Ovary (tissue), 10 donors: ENCODE measurements at places on chromosomes 13 and 19. TPM values are rescaled to one million over a fixed set of nuclear protein-coding genes. Genes with fewer than 3 reads are reported as not detected.
A peak's percentile ranks its signal among the peaks of the same experiment; 100 is the strongest.

Gene ADGRE3
- total RNA-seq: not detected

Gene LRRC4B
- 7.9 TPM for total RNA-seq

Gene PRKCG
- not detected for total RNA-seq

Gene ZNF541
- 2.3 TPM for total RNA-seq

Gene TMEM205
- 138 TPM for total RNA-seq

- peak; percentile 78 for DNase-seq
Measured at GRCh38 chr19:10010247-10010691, at the start of gene COL5A3. Gene COL5A3, minus strand, starts transcription at chr19:10010504. Its CDS starts 119 bp downstream, at chr19:10010385.

GRCh38 chr19:19119325-19120237, 18.7 kb downstream of the TMEM161A start:
- no peak for DNase-seq

- no peak for DNase-seq
Measured at GRCh38 chr13:38385153-38385891, 35.7 kb downstream of the UFM1 start.

- no peak for DNase-seq
Measured at GRCh38 chr13:112624602-112625430, 36.9 kb upstream of the TUBGCP3 start.

GRCh38 chr19:35852029-35852780, at the start of gene NPHS1:
Gene NPHS1, minus strand, starts transcription at chr19:35852504. Its CDS starts 667 bp downstream, at chr19:35851837.
- DNase-seq: no peak

DNA sequence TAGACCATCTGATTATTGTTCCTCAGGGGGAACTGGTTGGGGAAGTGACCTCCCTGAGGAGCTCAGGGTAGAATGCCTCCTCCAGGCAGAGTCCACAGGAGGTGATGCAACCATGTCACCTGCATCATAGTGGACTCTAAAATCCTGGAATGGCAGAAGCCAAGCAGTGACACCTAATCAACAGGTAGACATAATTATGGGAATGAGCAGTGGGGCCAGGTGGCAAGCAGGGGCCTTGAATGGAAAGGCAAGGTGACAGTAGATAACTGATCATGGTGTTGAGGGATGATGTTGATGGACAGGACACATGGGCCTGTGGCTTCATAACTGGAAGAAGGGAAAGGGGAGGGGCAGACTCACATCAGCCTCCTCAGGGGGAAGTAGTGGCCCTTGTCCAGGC, 27.3 kb upstream of the IRS2 start:
- DNase-seq: no peak

GRCh38 chr13:107441279-107441678, 774.1 kb downstream of the LIG4 start:
- no peak for DNase-seq

GRCh38 chr13:42232671-42233070, 39.3 kb upstream of the AKAP11 start:
- no peak for DNase-seq

DNA sequence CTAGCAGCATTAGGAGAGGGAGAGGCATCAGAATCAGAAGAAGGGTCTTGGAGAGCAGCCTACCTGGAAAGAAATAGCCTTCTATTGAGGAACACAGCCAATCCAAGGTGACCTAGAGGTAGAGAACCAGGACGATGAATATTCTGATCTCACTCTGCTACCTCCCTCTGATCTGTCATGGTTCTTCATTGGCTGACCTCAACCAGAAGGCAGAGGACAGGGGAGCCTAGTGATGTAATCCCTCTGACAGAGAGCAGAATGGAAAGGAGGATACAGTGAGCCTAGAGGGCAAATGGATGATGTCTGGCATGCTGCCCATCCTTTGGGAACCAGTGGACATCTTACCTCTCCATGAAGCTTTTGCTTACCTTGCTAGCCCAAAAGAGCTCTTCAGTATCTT, 3.6 kb downstream of the ZNF507 start:
- no peak for DNase-seq

- DNase-seq: peak; percentile 52
Measured at GRCh38 chr19:1122972-1123363, 19.2 kb downstream of the GPX4 start.

- DNase-seq: no peak
Measured at GRCh38 chr13:93284064-93284463, 57.5 kb downstream of the GPC6 start.
